NCI-H146 (cell line): ENCODE measurements at places on chromosomes 5 and 9.

GRCh38 chr9:109522106-109522505 is 24.0 kb upstream of the PTPN3 start:
- no peak for DNase-seq

GRCh38 chr5:4086081-4086480 is 490.4 kb downstream of the IRX1 start:
- no peak for DNase-seq

DNA sequence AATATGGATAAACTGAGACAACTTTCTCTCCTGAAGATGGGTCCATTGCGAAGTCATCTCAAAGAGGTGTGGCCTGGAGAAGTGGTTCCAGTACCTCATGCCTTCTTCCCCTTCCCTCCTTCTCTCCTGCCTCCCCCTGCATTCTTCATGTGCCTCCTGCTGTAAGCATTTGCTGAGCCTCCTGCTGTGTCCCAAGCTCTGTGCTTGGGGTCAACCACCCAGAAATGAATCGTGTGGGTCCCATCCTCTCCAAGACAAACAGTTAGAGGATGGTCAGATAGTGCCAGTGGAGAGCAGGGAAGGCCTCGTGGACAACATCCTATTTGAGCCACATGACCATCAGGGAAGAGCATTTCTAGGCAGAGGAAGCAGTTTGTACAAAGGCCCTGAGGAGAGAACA is 53.5 kb downstream of the KCNIP1 start:
- DNase-seq = no peak

DNA sequence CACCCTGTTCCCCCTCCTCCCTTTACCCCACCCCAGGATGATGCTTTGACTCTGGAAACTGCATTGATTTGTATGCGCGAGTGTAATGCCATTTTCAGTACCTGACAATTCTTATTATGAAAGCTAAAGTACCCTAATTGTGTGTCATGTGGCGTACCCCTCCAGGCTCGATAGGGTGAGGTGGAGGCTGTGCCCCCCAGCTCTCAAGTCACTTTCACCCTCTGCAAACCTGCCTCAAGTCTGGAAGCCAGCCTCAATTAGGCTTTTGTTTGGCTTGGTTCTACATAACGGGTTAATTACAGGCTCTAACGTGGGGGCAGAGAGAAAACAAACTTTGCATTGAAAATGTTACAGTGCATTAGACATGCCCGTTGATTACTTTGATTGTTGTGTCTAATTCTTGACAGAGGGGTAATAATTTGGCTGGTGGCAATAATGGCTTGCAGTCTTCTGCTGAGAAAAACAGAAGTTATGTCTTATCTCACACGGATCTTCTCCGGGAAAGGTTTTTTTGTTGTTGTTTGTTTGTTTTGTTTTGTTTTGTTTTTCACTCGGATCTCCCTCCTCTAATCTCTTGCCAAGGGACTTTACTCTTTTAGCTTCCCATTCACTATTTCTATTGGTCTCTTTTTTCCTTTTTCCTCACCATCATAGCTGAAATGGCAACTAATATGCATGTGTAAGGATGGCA is 12.6 kb downstream of the ISL1 start:
- DNase-seq = no peak

DNA sequence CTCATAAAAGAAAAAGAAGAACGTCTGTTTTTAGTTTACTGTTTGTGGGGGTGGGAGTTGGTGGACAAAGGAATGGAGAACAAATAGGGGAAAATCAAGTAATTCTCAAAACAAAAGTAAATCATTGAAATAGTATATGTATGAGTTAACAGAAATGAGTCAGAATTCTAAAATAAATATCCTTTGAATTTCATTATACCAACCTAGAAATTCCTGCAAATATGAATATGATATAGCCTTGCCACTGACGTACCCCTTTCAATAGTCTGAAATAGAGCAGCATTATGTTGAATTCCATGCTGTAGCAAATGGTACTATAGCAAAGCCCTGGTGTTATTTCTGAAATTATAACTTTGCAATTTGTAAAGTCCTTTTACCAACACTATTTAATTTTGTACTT is 29.6 kb upstream of the DTWD2 start:
- DNase-seq = no peak

GRCh38 chr9:98164912-98165311 is 27.5 kb downstream of the CORO2A start:
- no peak for DNase-seq

- no peak for DNase-seq
These were observed 69.1 kb upstream of the OLFM1 start for GRCh38 chr9:135018306-135018915.

DNA sequence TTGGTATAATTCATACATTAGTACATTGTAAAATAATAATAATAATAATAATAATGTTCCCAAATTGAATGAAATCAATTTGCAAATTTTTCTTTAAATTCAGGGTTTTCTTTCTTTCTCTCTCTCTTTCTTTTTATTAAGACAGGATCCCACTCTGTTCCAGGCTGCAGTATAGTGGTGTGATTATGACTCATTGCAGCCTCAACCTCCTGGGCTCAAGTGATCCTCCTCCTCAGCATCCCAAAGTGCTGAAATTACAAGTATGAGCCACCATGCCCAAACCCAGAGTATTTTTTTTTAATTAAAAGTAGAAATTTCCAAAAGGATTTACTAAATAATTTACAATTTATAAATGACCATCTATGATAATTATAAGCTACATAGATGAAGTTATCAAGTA is 117.7 kb downstream of the HOMER1 start:
- no peak for DNase-seq

DNA sequence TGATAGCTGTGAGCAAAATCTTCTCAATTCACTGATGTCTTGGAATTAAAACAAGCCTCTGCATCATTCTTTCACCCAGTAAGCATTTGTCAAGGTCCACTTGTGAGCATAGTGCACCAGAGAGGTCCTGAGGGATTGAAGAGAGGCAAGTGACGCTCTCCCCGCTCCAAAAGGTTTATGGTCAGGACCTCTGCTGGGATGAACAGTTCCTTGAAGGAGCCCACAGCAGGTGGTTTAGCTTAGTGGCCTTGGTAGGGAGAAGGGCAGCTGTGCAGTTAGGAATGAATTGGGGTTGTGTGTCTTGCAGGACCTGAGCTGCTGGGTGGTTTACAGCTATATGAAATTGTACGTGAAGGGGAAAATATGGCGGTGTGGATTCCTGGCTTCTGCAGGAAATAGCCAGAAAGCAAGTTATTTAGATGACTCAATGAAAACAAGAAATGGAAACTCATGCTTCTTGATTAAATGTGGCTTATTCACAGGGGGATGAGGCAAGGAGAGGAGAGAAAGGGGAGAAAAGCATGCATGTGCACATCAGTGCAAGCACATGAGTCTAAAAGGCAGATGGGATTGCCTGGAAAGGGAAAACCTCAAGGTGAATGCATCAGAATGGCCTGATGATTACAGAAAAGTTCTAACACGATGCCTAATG is 42.0 kb downstream of the SUB1 start:
- no peak for DNase-seq

DNA sequence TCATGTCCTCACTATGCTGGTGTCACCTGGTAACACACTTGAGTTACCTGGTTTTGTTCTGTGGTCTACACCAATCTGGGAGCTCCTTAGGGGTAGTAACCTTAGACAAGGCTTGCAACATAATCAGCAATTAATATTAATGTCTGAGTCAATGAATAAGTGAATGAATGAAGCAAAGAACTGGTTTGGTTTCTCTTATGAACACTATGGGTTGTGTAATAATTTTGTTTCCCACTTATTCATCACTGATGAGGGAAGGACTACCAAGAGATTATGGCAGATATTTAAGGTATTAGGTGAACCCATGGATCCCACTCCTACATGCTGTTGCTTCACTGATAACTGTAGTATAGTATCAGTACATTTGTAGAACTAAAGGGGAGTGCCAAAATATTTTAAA is 116.0 kb downstream of the SLC12A2 start:
- DNase-seq = no peak

- DNase-seq = no peak
These were observed 567.9 kb downstream of the EBF1 start for GRCh38 chr5:158531860-158532259.

DNA sequence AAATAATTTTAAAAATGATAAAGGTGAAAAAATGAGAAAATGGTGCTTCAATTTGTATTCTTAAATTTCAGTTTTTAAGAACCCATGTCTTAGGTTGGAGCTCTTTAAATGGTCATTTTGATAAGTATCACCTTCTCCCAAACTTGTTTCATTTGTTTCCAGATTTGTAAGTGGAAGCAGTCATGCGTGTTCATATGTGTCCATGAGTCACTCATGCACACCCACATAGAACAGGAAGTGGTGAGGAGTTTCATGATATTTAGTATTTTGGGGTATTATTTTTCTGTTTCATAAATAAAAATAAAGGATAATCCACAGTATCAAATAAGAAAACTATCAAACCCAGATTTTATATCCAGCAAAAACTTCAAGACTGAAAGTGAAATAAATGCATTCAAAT is 570.4 kb upstream of the ST8SIA4 start:
- no peak for DNase-seq

DNA sequence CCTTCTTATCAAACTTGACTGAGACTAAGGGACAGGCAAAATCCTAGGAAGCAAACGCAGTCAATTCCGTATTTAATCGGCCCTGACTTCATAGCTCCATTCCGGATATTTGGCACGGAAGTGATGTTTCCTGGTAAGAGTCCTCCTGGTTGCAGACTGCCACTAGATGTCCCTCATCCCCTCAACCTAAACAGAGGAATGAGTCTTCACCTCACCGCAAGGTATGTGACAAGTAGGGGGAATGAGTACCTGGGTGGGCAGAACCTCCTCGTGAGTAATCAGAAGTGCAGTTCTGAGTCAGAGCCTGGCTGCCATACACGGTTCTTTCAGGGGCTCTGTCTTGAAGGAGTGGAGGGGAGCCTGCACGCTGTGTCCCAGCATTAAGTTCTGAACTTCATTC is 173.6 kb downstream of the MUSK start:
- no peak for DNase-seq

- no peak for DNase-seq
These were observed 233.1 kb upstream of the GAS1 start for GRCh38 chr9:87180361-87180760.

GRCh38 chr5:139761501-139761900 is 34.1 kb upstream of the PSD2 start:
- DNase-seq = no peak

GRCh38 chr9:33177086-33177485 is 9.9 kb upstream of the B4GALT1 start:
- no peak for DNase-seq

GRCh38 chr5:57986761-57987341 is 473.0 kb downstream of the PLK2 start:
- DNase-seq = no peak

- DNase-seq = no peak
These were observed 157.3 kb downstream of the RXRA start for GRCh38 chr9:134483361-134484184.

DNA sequence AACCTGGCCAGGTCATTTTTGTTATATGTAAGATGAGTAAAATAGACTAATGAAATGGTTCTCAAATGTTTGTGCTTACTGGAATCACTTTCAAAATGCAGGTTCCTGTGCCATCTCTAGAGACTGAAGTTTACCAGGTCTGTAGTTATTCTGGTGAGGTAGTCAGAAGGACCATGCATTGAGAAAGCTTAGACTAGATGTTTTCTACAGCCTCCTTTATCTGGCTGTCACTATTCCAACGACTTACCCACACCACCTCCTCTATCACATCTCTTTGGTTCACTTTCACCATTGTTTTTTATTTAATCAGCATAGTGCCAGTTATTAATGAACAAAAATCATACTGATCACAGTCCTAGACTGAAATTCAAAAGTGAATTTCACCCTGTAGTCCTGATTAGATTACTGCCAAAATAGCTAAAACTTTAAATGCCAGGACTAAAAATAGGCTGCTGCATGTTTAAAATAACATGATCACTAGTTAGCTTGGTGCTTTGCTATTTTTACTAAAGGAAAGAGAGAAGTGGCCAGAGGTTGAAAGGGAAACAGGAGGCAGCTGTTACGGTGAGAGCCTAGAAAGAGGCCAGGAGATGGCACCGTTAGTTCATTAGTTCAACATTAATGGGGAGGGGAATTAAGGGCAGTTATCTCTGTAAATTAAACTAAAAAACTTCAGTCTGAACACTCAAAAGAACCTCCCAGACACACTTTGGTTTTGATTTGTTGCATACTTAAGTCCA is 13.9 kb upstream of the FNIP1 start:
- no peak for DNase-seq

DNA sequence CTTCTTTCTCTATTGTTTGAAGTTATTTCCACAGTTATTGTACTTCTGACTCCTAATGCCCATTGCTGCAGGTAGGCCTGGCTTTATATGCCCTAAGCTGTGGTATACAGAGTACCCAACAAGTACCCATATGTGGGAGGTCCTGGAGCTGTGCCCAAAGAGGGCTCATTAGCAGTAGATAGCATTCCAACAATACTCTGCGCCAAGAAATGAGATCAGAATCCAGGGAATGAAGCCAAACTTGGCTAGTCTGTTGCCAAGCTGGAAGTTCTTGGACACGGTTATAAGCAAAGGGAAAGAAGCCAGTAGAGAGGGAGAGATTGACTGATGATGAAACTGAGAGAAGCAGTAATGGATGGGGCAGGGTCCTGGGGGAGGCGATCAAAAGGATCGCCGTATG is 29.7 kb upstream of the FAM169A start:
- no peak for DNase-seq

DNA sequence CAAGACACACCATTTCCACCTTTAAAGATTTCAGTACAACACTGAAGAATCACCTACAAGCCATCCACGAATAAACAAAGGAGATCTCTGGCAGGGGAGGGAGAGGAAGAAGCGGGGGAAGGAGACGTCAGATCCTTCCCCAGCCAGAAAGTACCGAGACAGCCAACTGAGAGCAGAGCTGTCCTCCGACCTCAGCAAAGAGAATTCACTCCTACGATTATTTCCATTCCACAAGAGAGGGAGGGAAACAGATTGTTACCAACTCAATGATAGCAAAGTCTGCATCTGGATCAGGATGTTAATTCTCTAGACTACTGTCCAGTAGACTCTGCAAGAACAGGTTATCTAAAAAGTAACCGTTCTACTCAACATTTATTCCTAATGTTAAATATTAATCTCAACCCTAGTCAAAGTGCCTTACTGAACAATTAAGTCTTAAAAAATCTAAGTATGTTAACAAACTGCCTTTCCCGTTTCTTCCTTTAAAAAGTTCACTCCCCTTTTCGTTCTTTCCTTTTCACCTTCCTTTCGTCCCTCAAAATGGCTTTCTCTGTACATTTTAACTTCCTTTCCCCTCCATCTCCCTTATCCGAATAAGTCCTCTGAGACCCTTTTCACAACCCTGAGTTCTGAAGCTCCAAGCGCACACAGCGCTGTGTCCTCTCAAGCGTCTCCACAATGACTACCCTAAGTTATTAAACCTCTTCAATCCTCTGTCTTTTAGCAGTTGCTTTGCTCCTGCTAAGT is 1.4 kb downstream of the CHD1 start:
- no peak for DNase-seq

DNA sequence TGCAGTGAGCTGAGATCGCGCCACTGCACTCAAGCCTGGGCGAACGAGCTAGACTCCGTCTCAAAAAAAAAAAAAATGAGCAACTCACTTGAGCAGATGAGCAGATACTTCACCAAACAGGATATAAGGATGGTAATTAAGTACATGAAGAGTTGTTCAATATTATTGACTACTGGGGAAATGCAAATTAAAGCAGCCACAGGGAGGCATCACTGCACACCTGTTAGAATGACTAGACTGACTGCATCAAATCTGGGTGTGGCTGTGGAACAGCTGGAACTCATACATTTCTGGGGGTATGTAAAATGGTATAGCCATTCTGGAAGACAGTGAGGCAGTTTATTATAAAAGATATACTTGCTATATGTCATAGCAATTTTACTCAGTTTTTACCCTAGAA is 93.0 kb downstream of the WNK2 start:
- no peak for DNase-seq

GRCh38 chr5:174409070-174409469 is 315.3 kb upstream of the MSX2 start:
- no peak for DNase-seq
